ENCODE measurements at places on chromosomes 11 and 22.

DNA sequence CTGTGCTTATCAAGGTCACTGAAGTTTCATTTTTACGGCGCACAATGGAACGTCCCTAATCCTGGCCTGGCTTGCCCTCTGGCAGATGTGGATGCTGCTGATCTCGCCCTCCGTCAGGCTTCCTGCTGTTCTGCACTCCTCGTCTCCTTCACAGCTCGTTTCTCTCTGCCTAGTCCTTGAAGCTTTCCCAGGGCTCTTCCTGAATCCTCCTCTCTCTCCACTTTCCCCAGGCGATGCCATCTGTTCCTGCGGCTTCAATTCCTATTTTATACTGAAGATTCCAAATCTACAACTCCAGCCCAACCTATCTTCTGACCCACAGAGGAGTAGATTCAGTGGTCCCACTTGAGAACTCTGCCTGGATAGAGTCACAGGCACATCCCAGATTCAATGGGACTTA, 14.2 kb downstream of the SLC22A8 start:
- no peak for DNase-seq

- no peak for DNase-seq
Observed at GRCh38 chr11:17802491-17802890, 67.9 kb downstream of the KCNC1 start.

DNA sequence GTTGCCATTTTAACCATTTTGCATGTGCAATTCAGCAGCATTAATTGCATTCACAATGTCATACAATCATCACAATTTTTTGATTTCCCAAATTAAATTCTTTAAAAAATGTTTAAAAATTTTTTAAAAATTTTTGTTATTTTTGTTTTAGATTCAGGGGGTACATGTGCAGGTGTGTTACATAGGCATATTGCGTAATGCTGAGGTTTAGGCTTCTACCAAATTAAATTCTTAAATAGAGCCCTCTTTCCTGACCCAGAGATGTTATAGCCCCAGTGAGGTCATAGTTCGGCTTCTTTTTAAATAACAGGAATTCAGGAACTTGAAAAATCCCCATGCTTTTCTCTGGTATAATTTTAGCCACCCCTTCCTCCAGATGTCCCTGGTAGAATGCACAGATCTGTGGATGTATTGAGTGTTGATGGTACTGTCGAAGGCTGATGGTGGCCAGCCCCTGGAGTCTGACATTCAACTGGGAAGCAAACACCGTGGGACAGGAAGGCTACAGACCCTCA, 11.3 kb upstream of the AMPD3 start:
- DNase-seq: no peak

DNA sequence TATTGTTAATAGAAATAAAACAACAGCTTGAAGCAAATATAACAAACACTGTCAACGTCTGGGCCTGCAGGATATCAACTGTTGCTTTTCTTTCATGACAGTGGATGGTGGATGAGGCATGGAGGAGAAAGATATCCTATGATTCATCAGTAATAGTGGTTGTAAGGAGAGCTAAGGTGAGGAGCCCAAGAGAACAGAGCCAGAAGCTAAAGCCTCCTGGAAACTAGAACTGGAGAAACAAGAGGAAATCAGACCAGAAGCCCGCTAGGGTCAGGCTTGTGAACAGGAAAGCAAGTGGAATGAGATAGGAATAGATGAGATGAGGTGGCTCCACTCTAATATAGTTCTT, 37.7 kb upstream of the MMP12 start:
- DNase-seq: no peak

- no peak for DNase-seq
Observed at GRCh38 chr11:122843281-122844141, 5.2 kb downstream of the CRTAM start.

DNA sequence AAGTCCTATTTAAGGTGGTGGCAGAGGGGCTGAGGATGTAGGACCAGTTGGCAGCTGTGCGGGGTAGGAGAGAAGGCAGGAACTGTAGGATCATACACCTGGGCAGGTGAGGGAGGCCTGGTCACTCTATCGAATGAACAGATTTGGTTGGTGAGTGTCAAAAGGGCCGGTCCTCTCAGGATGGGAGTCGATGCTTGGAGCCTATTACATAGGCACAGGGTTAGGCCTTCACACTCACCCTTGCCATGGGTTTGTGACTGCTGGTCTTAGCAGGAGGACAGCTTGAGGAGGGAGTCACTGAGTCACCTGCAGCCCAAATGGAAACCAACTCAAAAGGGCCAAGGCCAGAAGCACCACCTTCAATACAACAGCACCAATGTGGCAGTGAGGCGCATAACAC, 80.2 kb upstream of the NARS2 start:
- no peak for DNase-seq

- no peak for DNase-seq
Observed at GRCh38 chr11:134289789-134290188, 13.6 kb downstream of the GLB1L3 start.

DNA sequence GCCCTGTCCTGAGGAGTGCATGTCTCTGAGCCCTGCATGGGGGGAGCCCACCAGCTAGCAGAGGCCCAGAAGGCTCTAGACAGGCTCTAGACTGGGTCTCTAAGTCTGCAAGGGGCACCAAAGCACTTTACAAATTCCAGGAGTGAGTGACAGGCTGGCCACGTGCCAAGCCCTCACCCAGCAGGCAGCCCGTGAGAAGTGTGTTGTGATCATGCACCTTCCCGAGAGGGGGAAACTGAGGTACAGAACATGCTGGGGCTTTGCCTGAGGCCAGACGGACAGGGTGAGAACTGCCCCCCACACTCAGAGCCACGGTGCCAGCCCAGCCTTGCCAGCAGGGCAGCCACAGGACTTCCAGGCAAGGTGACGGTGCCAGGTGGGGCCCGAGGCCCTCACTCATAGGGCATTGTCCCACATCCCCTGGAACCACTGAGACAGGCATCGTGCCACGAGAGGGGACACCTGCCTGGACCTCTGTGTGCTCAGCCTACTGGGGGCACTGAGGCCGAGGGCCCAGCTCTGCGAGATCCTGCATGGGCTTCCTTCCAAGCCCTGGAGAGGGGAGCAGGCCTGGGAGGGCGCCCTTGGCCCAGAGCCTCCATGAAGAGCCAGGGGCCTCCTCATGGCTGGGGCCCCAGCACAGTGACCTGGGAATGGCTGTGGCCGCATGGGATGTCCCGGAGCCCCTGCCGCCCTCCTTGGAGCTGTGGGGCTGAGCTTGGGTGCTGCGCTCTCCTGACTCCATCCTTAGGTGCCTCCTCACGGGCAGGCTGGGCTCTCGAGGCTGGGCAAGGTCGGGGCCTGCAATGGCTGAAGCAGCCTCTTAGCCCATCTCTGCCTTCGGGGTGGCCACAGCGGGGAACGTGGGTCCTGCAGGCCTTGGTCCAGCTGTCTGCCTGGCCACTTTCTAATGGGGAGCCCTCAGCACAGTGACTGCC, 121.5 kb downstream of the KCNQ1OT1 start:
- DNase-seq: no peak

DNA sequence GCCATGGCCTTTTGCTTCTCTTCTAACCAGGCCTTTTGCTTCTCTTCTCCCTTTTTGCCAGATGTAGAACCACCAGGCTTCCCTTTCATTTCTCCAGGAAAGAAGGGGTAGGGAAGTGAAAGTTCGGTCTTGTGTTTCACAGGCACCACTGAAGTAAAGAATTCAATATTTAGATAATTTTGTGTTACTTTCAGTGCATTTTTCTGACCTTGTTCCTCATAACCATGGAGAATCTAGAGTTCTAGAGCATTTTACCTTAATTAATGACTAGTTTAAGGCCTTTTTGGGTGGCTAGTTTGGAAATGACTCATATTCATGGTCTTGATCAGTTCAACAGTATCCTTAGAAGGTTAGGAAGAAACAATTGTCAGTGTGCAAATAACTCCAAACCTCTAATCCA, 22.7 kb downstream of the GRAMD1B start:
- no peak for DNase-seq

DNA sequence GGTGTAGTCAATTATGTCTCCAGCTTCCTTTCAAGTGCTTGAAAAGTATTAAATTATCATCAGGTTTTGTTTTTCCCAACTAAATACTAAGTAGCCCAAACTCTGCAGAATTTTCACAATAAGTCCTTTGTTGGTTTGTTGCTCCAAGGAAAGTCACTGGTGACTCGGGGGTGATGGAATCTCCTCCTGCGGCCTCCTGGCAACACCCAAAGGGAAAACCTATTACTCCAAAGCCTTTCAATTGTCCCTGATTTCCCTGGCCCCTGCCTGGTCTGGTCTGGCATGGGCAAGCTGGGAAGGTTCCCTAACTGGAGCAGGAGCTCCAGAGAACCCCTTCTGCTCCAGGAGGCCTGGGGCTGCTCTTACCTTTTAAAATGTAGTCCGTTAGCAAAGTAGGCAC, 47.9 kb downstream of the FEZ1 start:
- DNase-seq: no peak

- DNase-seq: no peak
Observed at GRCh38 chr11:33067294-33067693, 27.9 kb downstream of the TCP11L1 start.

GRCh38 chr11:17211286-17211685, 3.5 kb upstream of the PIK3C2A start:
- no peak for DNase-seq

GRCh38 chr22:29457730-29458129, 19.3 kb downstream of the RFPL1 start:
- DNase-seq: no peak

DNA sequence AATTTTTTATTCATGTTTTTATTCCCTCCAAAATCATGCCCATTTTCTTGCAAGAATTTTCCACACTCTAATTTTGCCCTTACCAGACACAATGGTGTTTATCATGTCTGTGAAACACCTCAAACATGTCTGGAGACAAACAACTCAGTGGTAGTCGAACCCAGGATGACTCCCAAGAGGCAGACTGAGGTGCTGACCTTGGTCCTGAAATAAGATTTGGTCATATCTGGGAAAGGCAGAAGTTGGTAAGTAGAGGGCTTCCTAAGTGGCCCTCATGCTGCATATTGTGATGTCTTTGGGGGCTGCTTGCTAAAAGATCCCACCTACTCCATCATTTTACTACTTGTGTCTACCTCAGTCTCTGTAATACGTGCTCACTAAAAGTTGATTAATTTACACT, 369.4 kb upstream of the ISX start:
- DNase-seq: no peak

GRCh38 chr11:6022956-6023355, 7.6 kb downstream of the OR56A1 start:
- no peak for DNase-seq

- DNase-seq: no peak
Observed at GRCh38 chr22:43263645-43264514, 76.9 kb upstream of the TTLL12 start.

- DNase-seq: no peak
Observed at GRCh38 chr11:46604796-46605195, 11.0 kb upstream of the AMBRA1 start.

- no peak for DNase-seq
Observed at GRCh38 chr11:18749681-18750319, 23.8 kb upstream of the IGSF22 start.
